H9 (cell line): ENCODE measurements at places on chromosomes 1 and 21.

DNA sequence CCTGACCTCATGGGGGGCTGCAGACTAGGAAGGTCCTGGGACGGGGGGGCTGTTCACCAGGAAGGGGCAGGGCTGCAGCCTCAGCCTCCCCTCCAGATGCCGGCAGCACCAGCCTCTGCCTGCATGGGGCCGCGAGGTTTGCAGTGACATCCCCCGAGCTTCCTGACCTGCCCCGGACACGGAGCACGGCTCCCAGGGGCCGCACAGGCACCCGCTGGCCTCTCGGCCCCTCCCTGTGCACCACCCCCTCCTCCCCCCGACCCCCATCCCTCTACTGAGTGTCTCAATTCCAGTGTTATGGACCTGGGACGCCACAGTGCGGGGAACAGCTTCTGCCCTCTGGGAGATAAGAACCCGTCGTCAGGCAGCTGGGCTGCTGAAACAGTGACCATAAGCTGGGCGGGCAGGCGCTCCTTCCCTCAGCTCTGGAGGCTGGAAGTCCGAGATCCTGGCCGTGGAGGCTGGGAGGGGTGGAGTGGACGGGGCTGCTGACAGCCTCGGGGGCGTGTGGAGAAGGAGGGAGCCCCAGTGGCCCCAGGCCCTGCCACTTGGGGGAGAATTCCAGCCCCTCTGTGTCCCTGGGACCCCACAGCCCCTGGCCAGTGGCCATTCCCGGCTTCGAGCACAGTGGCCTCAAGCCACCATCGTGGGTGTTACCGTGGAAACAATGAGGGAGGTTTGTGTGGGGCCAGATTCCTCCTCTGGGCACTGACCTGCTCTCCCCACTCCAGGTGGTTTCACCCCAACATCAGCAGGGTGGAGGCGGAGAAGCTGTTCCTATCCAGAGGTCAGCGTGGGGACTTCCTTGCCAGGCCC, 11.6 kb downstream of the RNF223 start:
- no peak for DNase-seq

DNA sequence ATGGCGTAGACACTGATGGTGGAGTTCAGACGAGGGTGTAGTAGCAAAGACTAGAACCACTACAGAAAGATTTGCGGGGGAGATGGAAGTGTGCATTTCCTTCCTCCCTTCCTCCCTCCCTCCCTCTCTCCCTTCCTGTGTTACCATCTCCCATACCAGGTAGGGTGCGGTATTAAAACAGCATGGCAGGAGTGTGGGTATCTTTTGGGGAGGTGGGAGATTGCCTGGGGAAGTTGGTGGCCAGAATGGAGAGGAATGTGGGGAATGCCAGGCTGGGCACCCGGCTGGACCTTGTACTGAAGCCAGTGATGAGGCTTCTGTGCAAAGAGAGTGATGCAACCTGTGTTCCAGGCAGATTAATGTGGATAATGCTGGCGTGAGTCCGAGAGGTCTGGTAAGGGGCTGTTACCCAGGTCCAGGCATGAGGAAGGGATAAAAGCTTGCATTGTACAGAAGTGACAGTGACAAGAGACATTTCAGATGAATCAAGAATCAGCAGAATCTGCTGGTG, 30.3 kb upstream of the PPP2R5A start:
- no peak for DNase-seq

GRCh38 chr1:41765152-41765551, 153.6 kb downstream of the HIVEP3 start:
- DNase-seq, result no peak

GRCh38 chr1:225750875-225751824, 26.5 kb upstream of the SRP9 start:
- DNase-seq, result no peak

- DNase-seq, result no peak
These were observed 1515.2 kb downstream of the PLA2G4A start for GRCh38 chr1:188343914-188344313.

GRCh38 chr1:213530611-213531320, 457.0 kb upstream of the PROX1 start:
- DNase-seq, result no peak

GRCh38 chr1:85607921-85608265, 27.3 kb downstream of the CCN1 start:
- no peak for DNase-seq
